ENCODE measurements at places on chromosomes 3 and 15.

DNA sequence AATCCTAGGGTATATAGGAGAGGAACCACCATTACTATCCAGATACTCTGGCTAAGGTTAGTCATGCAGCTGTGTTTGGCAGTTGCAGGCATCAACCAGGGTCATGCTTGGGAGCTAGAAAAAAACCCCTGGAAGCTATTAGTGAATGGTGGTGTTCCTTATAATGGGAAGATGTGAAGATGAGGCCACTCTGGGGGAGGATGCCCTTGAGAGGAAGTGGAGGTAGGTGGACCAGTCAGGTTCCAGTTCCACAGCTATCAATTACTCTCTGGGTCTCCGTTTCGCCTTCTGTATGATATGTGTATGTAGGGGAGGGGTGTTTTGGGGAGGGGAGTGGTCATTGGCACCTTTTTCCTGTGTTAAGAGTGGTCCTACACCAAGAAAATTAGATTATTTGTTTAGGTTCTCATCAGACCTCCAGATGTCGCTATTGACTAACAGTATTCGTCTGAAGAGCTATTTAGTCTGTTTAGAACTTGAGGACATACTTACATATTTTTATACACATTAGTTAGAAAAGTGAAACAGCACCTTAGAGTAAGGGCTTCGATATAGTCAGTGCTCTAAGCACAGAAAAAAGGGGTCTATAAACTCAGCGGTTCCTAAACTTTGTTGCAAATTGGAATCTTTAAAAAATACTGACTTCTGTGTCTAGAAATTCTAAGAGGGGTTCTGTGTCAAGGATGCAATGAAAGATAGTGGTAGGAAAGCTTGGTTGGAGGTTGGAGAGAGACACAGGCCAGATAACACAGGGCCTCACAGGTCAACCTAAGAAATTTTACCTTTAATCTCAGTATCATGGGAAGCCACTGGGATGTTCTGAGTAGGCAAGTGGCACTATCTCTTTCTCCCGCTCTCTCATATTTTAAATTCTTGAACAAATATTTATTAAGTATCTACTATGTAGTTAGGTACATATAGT, 9.1 kb upstream of the HPS3 start:
- H3K4me3 ChIP-seq, result no peak overlapping the region
- H3K36me3 ChIP-seq, result no peaks in the 10 kb centered on the region
- peaks cover 11% of the 10 kb centered on the region for H3K4me1 ChIP-seq
- H3K27me3 ChIP-seq, result no peaks in the 10 kb centered on the region
- H3K27ac ChIP-seq, result peak overlapping the region; percentile 6
- no peak for DNase-seq

- DNase-seq, result no peak
- H3K4me1 ChIP-seq, result peaks cover 30% of the 10 kb centered on the region
- H3K4me3 ChIP-seq, result no peak overlapping the region
- no peaks in the 10 kb centered on the region for H3K27me3 ChIP-seq
Measured at GRCh38 chr15:100108346-100108745, 233.4 kb downstream of the ADAMTS17 start.

- DNase-seq, result no peak
- no peaks in the 10 kb centered on the region for H3K36me3 ChIP-seq
- H3K27ac ChIP-seq, result no peak overlapping the region
- peaks cover 13% of the 10 kb centered on the region for H3K4me1 ChIP-seq
Measured at GRCh38 chr3:184381261-184382224, 1.7 kb downstream of the CHRD start.

GRCh38 chr3:134216191-134216764, 34.4 kb downstream of the RYK start:
- DNase-seq, result no peak
- peaks cover 3% of the 10 kb centered on the region for H3K36me3 ChIP-seq
- no peak overlapping the region for H3K27ac ChIP-seq
- peaks cover 22% of the 10 kb centered on the region for H3K4me1 ChIP-seq
- H3K4me3 ChIP-seq, result no peak overlapping the region
- H3K27me3 ChIP-seq, result no peaks in the 10 kb centered on the region

- H3K4me3 ChIP-seq, result no peak overlapping the region
- peak; percentile 62 for DNase-seq
- H3K36me3 ChIP-seq, result peaks cover 33% of the 10 kb centered on the region
- no peak overlapping the region for H3K27ac ChIP-seq
Measured at GRCh38 chr3:33144433-33144832, 30.6 kb downstream of the CRTAP start.

DNA sequence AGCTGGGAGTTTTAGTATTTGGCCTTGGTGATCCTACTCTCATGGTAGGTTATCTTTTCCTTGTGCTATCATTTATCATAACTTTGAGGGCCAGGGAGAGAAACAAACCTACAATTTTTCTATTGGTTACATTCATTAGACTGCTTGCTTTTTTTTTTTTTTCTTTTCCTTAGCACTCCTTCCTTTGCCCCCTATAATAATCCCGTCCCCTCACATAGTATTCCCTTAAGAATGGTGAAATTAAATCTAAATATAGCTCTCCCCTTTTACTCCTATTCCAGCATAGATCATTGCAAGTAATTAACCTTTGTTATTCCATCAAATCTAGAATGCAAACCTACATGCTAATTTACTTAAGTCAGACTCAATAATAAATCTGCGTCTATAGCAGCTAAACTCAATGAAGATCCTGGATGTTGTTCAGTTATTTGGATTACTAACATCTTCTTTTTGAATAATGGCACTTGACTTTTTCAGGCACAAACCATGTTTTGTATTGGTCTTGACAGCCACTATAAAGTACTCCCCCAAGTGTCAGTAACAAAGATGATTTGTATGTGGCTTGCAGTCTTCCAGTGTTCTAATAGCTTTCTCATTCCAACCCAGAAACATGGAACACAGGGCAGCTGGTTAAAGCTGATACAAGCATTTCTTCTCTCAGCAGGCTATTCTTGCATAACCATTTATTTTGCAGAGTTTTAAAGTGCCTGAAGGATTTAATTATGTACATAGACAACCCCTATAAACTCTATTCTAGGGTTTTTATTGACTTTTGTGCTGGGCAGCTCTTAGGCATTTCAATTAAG, 420.6 kb downstream of the MECOM start:
- H3K4me3 ChIP-seq, result peak overlapping the region; percentile 89
- no peaks in the 10 kb centered on the region for H3K27me3 ChIP-seq
- H3K36me3 ChIP-seq, result no peaks in the 10 kb centered on the region
- DNase-seq, result no peak
- H3K4me1 ChIP-seq, result peaks cover 48% of the 10 kb centered on the region

DNA sequence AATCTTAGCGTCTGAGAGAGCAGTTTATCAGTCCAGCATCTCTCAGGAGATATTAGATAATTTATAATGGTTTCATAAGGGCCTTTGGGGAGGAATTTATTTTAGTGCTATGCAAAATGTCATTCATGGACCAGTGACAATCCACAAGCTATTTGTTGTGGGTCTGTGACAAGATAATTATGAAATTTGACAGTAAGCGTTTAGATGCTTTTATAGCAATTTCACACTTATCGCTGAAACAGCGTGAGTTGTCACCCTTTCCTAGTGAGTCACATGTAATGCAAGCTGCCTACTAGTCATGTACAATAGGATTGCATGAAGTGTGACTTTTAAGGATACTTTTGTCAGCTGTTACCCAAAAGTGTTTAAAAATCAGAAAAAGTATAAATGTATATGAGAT, 315.6 kb upstream of the THBS1 start:
- H3K4me3 ChIP-seq, result no peak overlapping the region
- no peak for DNase-seq
- H3K27me3 ChIP-seq, result no peaks in the 10 kb centered on the region
- H3K4me1 ChIP-seq, result peaks cover 27% of the 10 kb centered on the region
- no peaks in the 10 kb centered on the region for H3K36me3 ChIP-seq

GRCh38 chr15:52153900-52154895, 37.0 kb downstream of the GNB5 start:
- no peak overlapping the region for H3K4me3 ChIP-seq
- no peaks in the 10 kb centered on the region for H3K4me1 ChIP-seq
- H3K27ac ChIP-seq, result no peak overlapping the region
- no peak for DNase-seq
- peaks cover 26% of the 10 kb centered on the region for H3K36me3 ChIP-seq
- no peaks in the 10 kb centered on the region for H3K27me3 ChIP-seq

DNA sequence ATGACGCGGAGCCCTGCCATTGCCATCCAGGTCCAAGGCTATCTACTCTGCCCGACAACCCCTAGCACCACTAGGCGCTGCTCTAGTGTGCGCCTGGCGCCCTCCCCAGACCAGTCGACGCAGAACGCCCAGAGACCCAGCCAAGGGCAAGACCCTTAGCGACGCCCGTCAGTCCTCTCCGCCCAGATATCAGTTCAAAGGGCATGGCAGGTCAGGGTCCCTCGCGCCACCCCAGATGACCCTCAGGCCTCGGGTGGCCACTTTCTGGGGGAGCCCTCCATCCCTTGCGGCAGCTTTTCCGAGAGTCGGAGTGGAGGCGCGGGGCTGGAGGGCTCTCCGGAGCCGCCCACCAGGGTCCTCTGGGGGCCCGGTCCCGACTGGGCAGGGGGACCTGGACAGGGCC, 371 bp upstream of the CLSTN2 start:
- no peak overlapping the region for H3K27ac ChIP-seq
- H3K4me1 ChIP-seq, result peaks cover 30% of the 10 kb centered on the region
- H3K27me3 ChIP-seq, result peaks cover 5% of the 10 kb centered on the region
- peak; percentile 87 for DNase-seq
- no peaks in the 10 kb centered on the region for H3K36me3 ChIP-seq

GRCh38 chr15:69760890-69761568, 308.4 kb downstream of the RPLP1 start:
- H3K4me1 ChIP-seq, result peaks cover 23% of the 10 kb centered on the region
- no peak for DNase-seq
- H3K36me3 ChIP-seq, result no peaks in the 10 kb centered on the region
- peak overlapping the region; percentile 72 for H3K27ac ChIP-seq

- H3K27me3 ChIP-seq, result no peaks in the 10 kb centered on the region
- H3K4me3 ChIP-seq, result no peak overlapping the region
- H3K27ac ChIP-seq, result peak overlapping the region; percentile 95
- peaks cover 2% of the 10 kb centered on the region for H3K36me3 ChIP-seq
- DNase-seq, result no peak
Measured at GRCh38 chr3:24145981-24146822, 201.1 kb downstream of the NR1D2 start.

Measured in osteocyte (in vitro differentiated cells).